ENCODE measurements at places on chromosomes 6 and 20.

DNA sequence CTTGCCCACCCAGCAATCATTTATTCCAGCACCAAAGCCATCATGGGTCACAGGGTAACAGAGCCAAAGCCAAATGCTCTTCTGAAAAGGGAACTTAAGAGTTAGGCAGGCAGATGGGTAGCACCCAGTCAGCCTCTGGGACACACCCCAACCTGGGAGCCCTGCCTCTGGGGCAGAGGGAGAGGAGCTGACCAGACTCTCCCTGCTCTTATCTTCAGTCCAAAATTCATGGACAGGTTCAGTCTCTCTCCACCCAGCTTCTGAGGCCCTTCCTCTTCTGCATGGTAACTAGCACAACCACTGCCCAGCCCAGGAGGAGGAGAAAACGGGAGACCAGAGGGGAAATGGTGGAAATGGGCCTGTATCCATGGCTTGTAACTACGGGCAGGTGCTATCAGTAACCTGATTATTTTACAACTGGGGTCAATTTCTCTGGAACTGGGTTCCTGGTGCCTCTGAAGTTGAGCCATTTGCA is 105.4 kb downstream of the NOL4L start:
- DNase-seq = no peak

DNA sequence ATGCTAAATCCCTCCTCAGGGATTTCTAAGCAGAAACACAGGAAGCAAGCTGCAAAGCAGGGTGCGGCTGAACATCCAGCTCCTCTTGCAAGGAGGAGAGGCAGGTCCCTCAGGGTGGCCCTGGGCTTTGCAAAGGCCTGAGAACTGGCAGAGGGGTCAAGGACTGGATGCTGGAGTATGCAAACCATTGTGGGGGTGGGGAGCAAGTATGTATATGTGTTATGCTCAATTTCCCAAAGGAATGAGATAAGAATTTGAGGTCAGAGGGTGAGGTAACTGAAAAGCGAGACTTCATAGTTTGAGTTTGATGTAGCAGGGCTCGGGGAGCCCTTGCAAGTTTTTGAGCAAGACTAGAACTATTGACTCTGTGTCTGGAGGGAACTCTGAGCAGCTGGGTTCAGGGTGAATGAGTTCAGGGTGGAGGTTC is 11.2 kb downstream of the SLC22A2 start:
- no peak for DNase-seq

DNA sequence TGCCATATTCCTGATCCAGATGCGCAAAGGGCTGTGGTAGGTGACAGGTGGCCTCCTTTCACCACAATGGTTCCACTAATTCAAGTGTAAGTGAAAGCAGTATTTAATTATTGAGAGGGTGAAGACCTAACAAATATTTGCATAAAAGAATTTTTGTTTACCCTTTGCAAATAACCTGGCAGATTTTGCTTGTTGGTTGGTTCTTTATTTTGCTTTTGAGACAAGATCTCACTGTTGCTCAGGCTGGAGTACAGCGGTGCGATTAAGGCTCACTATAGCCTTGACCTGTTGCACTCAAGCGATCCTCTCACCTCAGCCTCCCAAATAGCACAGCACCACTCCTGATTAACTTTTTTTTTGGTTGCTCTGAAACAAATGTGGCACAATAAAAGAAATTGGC is 49.2 kb downstream of the PCNA start:
- no peak for DNase-seq

DNA sequence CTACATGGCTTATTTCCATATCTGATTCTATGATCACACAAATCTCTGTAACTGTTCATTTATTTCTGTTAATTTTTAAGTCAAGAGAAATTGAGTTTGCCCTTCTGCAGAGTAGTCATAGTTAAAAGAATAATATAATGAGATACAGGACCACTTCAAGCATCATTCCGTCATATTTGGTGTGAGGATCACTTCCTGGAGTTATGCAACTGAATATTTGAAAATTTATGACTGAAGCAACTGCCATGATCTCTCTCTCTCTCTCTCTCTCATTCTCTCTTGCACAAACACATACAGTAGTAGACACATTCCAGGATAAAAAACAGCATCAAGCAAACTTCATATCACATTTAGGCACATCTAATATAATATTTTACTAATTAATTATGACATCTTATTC is 116.4 kb downstream of the COL9A1 start:
- no peak for DNase-seq

DNA sequence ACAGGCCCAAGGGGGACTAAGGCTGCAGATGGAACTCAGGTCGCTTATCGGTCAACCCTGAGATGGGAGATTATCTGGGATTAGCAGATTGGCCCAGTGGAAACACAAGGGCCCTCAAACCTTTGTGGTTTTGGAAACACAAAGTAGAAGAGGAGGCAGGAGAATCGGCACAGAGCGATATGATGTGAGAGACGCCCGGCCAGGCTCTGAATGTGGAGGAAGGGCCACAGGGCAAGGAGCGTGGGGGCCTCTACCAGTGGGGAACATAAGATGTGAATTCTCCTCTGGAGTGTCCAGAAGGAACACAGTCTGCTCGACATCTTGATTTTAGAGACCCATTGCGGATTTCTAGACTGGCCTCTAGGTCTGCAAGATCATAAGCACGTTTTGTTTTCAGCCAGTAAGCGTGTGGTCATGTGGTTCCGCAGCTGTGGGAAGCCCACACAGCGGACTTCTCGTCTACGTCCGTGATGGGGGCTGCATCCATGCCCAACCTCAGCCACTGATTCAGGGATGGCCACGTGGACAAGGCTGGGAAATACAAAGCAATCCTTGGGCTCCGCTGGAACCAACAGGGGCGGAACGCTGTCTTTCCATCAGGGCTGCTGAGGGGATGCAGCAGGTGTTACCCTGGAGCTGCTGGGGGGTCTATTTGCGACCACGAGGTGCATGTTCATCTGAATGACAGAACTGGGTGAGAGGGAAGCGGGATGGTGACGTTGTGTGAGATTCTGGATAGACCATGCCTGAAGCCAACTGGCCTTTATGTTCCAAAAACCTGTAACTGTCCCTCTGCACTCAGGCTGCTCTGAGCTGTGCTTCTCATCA is 127.6 kb upstream of the PMEPA1 start:
- DNase-seq = no peak

GRCh38 chr6:50706575-50706974 is 6.8 kb upstream of the TFAP2D start:
- no peak for DNase-seq

- DNase-seq = no peak
These were observed 123.3 kb upstream of the DUSP22 start for GRCh38 chr6:168865-169455.

- DNase-seq = no peak
These were observed 264.7 kb downstream of the ZNF217 start for GRCh38 chr20:53328961-53329360.

GRCh38 chr6:142885182-142885867 is 59.7 kb downstream of the HIVEP2 start:
- no peak for DNase-seq

DNA sequence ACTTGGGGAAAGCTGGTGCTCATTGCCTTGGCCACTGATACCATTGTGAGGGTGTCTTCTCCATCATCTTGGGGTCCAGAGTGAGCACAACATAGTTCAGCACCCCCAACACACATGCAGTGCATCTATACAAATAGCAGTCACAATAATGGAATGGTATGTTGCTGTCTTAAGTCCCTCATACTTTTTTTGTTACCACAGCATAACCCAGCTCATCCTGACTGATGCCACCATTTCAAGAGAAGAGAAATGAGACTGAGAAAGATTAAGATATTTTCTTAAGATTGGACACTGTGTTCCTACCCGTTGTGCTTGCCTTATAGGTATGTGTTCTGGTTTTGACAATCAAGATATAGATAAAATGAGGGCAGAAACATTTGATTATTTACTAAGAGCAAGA is 15.6 kb downstream of the CST4 start:
- DNase-seq = no peak

DNA sequence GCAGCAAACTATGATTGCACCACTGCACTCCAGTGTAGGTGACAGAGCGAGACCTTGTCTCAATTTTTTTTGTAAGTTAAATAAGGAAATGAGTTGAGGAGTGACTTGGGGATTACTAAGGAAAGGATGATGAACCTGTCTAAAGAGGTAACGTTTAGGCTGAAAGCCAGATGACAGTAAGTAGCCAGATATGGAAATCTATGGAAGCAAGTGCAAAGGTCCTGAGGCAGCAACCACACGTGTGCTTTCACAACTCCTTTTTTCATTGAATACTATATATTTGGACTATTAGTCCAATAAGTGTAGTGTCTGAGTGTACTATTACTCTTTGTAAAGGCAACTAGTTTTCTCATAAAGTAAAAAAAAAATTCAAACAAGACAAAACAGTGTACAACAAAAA is 147.4 kb downstream of the CD24 start:
- no peak for DNase-seq

DNA sequence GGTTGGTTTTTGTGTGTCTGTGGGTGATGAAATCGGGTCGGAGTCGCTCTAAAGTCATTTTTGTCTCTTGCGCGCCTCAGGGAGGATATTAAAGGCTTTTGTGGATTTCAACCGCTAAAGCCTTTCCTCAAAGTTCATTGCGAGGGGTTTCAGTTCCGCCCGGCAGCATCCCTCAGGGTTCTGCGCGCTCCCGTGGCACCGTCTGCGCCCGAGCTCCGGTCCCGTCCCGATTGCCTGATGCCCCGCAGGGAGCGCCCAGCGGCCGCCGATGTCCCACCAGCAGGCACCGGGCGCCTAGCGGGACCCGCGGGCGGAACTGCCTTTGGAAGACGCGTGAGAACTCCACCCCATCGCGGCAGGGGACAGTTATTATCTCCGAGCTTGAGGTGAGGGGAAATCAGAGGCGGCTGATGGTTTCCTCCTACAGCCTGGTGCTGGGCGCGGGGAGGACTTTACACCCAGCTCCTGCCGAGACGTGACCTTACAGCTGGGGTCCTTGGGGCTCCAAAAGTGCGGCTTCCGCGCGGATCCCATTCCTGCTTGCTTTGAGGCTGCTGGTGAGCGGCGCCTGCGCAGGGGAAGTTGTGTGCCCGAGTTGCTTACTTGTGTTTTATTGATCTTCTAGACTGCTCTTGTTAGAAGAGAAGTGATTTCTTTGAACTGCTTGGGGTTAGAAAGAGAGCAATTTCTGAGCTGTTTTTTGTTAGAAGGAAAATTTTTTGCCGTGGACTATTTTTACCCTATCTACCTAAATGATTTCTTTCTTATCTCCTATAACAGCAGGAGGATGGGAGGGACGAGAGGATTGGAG is 27.1 kb downstream of the ULBP1 start:
- no peak for DNase-seq

DNA sequence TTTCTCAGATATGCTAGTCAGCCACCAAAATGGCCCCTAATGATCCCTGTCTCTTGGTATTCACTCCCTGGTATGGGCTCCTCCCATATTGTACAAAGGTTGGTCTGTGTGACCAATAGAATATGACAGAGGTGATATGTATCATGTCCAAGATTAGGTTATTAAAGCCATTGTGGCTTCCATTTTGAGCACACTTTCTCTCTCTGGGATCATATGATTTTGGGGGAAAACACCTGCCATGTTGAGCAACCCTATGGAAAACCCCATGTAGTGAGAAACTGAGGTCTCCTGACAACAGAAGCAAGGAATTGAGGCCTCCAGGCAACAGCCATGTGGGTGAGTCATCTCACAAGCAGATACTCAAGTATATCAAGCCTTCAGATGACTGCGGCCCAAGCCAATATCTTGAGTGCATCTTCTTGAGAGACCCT is 7.1 kb upstream of the ZNF318 start:
- no peak for DNase-seq

- no peak for DNase-seq
These were observed 144.3 kb downstream of the F13A1 start for GRCh38 chr6:6176127-6176526.

DNA sequence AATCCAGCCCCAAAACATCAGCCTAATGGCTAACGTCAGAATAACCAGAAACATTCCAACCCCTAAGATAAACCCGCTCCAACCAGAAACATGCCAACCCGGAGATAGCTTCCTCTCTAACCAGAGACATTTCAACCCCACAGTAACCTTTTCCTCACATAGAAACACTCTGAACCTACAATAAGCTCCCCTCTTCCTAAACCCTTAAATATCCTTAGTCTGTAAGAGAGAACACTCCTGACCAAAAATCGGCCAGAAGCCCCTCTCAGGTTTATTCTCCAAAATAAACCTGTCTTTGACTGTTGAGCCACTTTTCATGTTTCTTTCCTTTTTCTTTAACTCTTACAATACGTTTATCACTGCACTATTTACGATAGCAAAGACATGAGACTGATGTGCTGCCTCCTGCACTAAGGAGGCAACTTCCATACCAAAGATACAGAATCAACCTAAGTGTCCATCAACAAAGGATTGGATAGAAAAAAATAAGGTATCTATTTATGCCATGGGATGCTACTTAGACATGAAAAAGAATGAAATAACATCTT is 5.0 kb upstream of the GABRR2 start:
- no peak for DNase-seq

DNA sequence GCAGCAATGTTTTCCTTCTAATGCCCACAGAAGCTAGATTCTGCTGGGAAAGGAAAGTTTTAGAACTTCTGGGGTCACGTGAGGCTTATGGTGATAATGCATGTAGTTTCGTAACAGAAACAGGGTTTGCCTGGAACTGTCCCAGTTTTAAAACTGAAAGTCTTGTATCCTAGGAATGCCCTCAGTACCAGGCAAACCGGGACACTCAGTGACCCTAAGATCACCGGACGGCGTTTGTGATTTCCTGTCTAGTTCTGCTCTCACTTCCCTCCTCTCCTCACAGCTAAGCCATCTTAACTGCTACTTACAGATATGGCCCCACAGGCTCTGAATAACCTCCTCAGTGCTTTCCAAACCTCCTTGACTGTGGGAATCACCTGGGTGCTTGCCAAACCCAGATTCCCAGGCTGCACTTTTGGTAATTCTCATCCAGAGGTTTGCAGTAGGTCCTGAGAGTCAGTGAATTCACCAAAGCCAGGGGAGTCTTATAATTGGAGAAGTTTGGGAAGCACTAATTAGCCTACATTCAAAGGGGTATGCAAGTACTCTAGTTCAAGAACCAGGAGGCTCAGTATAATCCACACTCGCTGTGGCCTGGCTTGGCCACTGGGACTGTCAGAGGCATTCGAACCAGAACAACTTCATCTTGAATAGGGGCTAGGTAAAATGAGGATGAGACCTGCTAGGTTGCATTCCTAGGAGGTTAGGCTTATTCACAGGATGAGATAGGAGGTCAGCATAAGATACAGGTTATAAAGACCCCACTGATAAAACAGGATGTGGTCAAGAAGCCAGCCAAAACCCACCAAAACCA is 231.6 kb upstream of the MYLIP start:
- no peak for DNase-seq

DNA sequence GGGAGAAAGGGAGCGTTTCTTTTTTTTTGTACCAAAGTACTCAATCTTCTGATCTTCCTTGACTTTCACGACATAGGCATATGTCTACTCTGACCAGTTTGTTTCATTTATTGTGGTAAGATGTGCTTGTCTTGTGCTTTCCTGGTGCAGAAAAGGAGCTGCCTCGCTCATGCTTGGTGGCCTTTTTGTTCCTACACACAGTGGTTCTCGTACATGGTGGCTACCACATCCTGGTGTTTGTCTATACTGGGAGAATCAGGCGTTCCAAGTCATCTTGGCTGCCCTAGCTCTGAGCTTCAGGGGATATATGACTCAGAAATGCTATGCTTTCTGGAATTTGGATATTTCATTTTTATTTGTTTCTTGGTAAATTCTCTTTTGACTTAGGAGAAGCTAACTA is 31.8 kb downstream of the MYB start:
- DNase-seq = no peak
